Stimulated activated CD8-positive, alpha-beta memory T cell treated with anti-CD3 and anti-CD28 coated beads, Interleukin-7, amount 100 ng/mL, for 1 hour (primary cell): ENCODE measurements at places on chromosomes 7 and 10.

DNA sequence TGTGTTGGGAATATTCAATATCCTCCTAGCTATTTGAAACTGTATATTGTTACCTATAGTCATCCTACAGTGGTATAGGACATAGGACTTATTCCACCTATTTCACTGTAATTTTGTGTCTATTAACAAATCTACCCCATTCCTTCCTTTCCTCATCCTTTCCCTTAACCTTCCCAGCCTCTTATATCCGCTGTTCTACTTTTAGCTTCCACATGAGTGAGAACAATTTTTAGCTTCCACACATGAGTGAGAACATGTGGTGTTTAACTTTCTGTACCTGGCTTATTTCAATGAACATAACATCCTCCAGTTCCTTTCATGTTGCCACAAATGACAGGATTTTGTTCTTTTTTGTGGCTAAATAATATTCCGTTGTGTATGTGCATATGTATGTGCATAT is 95.9 kb upstream of the FGL2 start:
- DNase-seq: no peak

DNA sequence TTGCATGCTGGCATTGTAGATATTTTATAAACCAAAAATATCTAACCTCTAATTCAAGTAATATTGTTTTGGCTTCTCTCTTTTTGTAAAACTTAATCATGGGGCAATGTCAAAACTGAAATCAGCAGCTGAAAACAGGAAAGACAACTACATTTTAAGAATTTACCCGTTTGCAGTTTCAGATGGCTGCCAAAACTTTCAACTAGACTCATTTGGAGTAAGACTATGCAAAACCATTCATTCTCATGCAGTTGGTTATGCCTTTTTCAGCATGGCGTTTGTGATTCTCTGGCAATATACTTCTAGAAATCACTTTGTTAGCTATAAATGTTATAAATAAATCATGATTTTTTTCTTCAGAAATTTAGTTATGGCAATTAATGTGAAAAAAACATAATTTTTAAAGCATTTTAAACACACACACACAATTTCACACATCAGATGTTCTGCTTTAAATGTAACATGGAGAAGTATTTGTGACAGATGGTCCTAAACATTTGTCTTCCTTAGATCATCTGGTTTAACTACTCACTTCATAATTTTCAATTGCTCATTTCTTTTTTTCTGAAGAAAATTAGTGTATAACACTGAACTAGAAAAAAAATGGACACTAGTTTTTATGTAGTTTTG is 116.4 kb downstream of the ITGB8 start:
- DNase-seq: no peak

DNA sequence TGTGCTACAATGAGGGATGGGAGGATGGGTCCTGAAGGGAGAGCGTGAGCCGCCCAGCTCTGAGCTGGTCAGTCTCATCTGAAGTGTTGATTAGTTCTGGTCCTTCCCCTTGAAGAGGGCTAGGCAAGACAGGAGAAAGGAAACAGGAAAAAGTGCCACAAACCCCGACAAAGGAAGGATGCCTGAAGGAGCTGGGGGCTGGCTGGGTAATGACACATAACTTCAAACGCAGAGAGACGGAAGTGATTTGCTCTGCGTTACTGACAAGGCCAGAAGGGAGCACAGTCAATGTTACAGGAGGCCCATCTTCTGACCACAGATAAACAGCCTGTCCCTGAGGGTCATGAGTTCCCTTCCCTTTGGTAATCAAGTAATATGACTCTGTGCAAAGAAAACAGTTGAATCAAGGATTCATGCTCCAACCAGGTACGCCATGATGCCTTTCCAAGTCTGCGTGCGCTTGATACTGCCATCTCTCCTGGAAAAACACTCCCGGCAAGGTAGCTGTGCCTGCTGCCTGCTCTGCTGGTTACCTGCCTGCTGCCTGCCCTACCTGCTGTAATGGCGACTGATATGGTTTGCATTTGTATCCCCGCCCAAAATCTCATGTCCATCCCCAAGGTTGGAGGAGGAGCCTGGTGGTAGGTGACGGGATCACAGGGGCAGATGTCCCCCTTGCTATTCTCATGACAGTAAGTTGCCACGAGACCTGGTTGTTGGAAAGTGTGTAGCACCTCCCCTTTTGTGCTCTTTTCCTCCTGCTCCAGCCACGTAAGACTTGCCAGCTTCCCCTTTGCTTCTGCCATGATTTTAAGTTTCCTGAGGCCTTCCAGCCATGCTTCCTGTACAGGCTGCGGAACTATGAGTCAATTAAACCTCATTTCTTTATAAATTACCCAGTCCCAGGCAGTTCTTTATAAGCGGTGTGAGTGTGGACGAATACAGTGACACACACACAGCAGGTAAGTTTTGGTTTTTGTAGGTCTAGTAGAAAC is 57.9 kb downstream of the GRB10 start:
- no peak for DNase-seq

GRCh38 chr7:79876848-79877252 is 257.8 kb upstream of the GNAI1 start:
- DNase-seq: no peak

DNA sequence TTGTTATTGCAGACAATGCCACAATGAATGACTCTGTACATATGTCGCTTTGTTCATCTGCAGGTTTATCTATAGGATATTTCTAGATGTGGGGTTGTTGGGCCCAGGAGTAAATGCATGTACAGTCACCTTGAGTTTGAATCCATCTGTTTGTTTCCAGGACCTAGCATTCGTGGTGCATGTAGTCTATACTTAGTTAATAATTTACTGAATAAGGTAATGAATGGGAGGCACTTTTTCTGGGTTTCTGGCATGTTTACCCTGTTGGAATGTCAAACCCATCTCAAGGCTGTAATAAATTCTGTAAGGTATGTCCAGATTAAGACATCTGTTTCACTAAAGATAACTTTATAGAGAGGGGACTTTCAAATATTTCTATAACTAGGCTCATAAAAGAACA is 23.5 kb downstream of the HECTD2 start:
- no peak for DNase-seq

- DNase-seq: no peak
Observed at GRCh38 chr10:609262-609658, 80.2 kb downstream of the DIP2C start.

DNA sequence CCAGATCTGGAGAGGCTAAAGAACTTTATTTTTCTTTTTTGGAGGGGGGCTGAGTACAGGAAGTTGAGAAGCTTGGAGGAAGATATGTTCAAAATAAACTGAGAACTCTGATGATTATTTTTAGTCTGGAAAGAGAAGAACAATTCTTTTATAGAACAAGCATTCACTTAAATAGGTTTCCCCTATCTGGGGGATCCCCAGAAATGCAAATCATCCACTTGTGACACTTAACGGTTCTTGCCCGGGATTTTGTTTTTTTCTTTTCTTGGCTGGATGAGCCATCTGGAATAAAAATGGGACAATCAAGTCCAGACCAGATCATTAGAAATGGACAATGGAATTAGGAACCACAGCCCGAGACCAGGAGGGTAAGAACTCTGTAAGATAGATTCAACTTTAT is 95.9 kb upstream of the EGR2 start:
- no peak for DNase-seq

GRCh38 chr10:114821915-114822443 is 399 bp downstream of the FHIP2A start:
- DNase-seq: peak; percentile 4

- no peak for DNase-seq
Observed at GRCh38 chr10:75612904-75613684, 181.7 kb downstream of the LRMDA start.

DNA sequence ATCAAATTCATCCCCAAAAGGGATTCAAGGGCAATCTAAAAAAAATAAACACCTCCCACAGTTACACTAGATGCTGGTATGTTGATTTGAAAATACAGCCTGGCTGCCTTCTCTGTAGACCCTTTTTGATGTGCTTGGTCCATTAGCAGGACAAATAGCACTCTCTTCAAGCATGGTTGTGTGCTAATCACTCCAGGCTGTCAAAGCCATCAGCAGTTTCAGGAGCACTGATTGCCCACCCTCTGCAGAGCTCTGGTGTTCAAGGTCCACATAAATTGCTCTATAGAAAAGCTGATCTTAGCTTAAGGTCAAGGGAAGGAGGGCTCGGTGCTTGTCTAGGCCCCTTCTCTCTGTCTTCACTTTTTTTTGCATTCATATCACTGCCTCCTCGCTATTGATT is 35.4 kb downstream of the PRR15 start:
- no peak for DNase-seq

- no peak for DNase-seq
Observed at GRCh38 chr7:22921386-22922086, 92.4 kb downstream of the HYCC1 start.

GRCh38 chr7:121285066-121285667 is 43.6 kb upstream of the WNT16 start:
- no peak for DNase-seq

GRCh38 chr7:51802718-51803117 is 486.1 kb upstream of the COBL start:
- no peak for DNase-seq

DNA sequence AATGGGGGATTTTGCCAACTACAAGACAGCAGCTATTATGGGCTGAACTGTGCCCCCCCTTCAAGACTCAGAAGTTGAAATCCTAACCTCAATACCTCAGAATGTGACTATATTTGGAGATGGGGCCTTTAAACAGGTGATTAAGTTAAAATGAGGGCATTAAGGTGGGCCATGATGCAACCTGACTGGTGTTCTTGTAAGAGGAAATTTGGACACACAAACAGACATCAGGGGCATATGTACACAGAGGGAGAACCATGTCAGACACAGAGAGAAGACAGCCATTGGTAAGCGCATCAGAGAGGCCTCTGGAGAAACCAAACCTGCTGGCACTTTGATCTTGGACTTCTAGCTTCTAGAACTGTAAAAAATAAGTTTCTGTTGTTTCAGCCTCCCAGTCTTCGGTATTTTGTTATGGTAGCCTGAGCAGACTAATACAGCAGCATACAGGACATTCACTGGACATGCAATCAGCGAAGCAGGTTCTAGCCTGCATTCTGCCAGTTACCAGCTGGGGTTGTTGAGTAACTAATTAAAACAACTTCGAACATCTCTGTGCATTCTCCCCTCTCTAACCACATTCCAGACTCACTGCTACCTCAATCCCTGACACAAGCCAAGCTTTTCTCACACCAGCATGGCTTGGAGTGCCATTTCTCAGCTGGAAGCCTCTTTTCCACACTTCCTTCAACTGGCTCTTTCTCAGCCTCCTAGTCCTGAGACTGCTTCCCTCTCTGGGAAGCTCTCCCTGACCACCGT is 141.4 kb downstream of the DOCK4 start:
- no peak for DNase-seq

GRCh38 chr10:125123476-125124114 is 36.8 kb downstream of the CTBP2 start:
- DNase-seq: no peak

GRCh38 chr10:124481717-124482116 is 20.1 kb downstream of the LHPP start:
- DNase-seq: no peak

DNA sequence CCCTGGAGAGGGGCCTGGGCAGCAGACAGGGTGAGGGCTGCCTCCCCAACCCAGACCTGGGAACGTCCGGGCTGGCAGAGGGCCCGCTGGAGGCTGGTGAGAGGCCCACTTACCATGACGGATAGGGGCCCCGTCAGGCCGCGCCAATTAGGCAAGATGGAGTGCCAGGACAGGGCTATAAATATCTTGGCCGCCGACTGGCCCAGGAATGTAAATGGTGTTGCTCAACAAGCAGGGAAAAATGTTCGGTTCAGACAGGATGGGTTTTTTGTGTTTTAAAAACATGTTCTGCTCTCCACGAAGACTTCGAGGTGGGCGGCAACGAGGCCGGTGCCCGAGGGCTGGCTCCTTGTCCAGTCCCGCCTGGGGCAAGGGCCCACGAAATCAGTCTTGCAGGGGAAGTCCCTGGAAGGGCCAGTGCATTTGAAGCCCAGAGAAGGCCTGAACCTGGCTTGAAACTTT is 35.8 kb upstream of the ELN start:
- DNase-seq: no peak

- no peak for DNase-seq
Observed at GRCh38 chr10:69826789-69827554, 25.3 kb downstream of the COL13A1 start.

DNA sequence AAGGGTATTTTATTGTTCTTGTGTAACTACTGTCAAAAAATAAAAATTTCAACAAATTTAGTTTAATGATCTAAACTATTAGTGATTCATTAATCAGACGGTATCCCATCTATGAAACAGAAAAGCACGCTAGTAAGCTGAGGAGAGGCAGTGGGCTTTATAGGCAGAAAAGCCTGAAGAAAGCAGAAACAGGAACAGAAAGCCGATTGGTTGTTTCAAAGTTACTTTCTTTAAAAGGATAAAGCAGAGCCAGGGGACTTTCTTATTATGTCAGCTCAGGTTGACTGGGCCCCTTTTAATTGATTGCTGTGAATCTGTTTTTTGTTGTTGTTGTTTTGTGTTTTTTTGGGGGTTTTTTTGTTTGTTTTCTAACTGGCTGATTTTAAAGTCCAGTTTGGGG is 105.5 kb downstream of the TES start:
- DNase-seq: no peak

GRCh38 chr7:19024261-19024660 is 93.2 kb downstream of the TWIST1 start:
- DNase-seq: no peak

DNA sequence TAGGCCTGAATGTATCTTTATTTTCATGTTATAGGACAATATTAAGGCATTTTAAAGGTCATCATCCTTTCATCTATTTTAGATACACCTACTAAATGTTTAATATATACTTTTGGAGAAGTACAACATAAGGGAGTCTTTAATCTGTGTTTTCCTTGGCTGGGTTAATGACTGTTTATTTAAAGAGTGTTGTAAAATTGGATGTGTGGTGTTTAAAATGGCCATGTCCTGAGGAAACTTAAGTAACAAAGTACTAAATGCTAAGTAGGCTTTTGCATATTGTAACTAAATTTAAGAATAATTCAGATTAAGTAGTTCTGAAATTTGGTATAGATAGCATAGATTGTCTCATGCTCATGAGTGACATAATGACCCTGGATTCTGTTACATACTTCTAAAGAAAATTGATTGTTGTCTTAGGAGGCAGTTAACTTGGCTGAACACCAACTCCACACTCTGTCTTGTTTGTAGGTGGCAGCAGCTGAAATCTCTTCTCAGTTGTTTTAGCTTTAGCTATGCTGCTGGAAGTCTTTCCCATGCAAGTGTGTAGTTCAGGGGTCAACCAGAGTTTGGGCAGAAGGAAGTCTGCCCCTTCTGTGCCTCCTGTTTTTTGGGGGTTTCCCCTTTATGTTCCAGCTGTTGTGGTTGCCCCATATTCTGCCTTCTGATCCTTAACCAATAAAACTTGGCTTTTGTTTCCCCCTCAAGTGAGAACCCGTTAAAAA is 29.2 kb downstream of the DLD start:
- no peak for DNase-seq
